Stimulated activated CD4-positive, alpha-beta T cell treated with anti-CD3 and anti-CD28 coated beads, Interleukin-12 subunit alpha, Interleukin-12 subunit beta, amount 100 ng/mL, for 4 hours (primary cell): ENCODE measurements at places on chromosomes 16 and 17.

DNA sequence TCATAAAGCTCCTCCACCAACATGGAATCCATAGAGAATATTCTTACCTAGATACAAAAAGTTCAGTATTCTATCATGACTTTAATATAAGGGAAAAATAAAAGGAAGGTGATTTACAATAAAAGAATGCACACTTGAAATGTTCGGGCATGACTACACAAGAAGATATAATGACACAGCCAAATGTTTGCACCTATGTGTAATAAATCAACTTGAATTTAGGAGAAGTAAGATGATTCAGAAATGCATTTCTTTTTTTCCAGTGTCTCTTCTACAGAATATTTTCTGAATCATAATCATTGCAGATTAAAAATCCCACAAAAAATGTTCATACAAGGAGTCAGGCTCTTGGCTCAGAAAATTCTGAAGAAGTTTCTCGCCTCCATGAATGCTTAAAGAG is 404.0 kb upstream of the HSBP1 start:
- DNase-seq = no peak

DNA sequence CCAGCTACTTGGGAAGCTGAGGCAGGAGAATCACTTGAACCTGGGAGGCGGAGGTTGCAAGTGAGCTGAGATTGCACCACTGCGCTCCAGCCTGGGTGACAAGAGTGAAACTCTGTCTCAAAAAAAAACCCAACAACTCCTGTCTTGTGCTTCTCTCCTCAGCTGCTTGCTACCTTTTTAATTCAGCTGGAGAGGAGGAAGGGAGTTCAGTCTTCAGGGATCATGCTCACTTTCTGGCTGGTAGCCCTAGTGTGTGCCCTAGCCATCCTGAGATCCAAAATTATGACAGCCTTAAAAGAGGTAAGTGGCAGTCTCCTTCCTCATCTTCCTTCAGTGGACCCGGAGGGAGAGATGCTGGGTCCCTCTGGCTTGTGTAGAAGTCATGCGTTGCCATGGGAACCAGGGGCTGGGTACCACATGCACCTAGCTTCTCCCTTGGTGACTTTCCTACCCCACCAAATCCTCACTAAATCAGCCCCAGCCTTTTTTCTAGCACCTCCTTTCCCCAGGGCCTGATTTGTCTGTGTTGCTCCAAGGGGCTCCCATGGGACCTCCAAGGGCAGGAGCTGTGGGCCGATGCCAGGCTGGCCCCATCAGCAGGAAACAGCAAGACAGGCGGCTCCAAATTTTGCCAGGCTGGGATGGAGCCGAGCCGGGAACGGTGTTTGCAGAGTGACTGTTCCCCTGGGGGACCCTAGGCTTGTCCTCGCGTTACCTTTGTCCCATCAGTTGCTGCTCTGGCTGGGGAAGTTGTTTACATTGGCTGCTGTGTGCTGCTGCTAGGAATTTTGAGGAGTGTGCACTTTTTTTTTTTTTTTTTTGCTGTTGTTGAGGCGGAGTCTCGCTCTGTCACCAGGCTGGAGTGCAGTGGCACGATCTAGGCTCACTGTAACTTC is 65.2 kb downstream of the ABCC1 start:
- no peak for DNase-seq

- no peak for DNase-seq
Observed at GRCh38 chr17:17035920-17036523, 6.2 kb upstream of the MPRIP start.

DNA sequence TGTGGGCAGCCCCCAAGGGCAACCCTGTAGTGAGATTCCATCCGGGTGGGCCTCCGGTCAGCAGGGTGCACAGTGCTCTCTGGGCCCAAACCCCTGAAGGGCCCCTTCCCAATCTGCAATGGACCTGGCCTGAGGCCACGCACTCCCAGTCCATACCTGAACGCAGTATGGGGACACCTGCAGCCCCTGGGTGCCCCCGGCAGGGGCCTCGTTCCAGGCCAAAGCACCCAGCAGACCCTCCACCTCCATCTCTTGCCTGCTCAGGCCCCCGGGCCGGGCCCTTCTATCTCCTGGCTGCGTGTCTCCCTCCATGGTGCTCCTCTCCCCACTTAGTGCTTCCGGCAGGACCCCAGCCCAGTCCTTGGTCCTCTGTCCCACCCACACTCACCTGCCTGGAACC is 17.3 kb upstream of the AATK start:
- no peak for DNase-seq

- no peak for DNase-seq
Observed at GRCh38 chr17:65848751-65849150, 287.3 kb upstream of the AXIN2 start.

GRCh38 chr16:11392041-11392581 is 46.9 kb downstream of the RMI2 start:
- DNase-seq = no peak

GRCh38 chr17:77376795-77377709 is 236.3 kb downstream of the SEC14L1 start:
- no peak for DNase-seq

DNA sequence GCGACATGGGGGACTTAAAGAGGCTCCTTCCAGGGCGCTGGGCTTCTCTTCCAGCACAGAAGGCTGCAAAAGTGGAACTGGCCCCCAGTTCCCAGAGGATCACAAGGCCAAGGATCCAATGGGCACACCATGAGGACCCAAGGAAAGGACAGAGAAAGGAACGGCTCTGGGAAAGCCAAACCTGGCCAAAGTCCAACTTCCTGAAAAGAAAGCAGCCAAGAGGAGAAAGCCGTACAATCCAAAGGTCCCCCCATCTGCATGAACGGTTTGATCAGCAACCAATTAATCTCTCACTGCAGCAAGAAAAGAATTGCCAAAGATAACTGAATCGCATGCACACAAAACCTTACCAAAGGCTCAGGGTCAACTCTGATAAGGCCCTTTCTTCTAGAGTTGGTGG is 19.8 kb upstream of the ICAM2 start:
- DNase-seq = no peak

GRCh38 chr17:40130352-40131042 is 8.7 kb downstream of the MSL1 start:
- DNase-seq = no peak

- no peak for DNase-seq
Observed at GRCh38 chr17:14396547-14396946, 95.7 kb downstream of the HS3ST3B1 start.
